GM13976 (cell line): ENCODE measurements at places on chromosomes 1 and 21.

GRCh38 chr1:21233490-21233889 lies 56.8 kb downstream of the ECE1 start:
- no peak for DNase-seq

- DNase-seq, result no peak
Observed at GRCh38 chr1:246335151-246335550, 171.9 kb downstream of the SMYD3 start.

DNA sequence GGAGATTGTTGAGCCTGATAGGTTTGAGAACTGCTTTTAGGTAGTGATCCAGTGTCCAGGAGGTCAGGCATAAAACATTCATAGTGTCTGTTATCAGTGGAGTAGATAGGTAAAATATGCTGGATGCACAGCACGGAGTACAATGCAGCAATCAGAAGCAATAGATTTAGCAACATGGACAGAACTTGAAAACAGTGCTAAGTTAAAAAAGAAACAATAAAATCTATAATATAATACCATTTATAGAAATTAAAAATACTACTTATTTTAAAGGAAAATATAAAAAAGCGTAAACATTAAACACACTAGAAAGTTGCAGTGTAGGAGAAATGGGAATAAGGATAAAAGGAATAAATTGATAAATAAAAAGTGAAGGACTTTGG lies 3.4 kb upstream of the TAF13 start:
- no peak for DNase-seq

GRCh38 chr1:218529646-218530300 lies 184.6 kb downstream of the TGFB2 start:
- DNase-seq, result no peak

- DNase-seq, result no peak
Observed at GRCh38 chr1:85585799-85586198, 5.2 kb downstream of the CCN1 start.

GRCh38 chr1:47996060-47996405 lies 1.2 kb downstream of the TRABD2B start:
- no peak for DNase-seq

DNA sequence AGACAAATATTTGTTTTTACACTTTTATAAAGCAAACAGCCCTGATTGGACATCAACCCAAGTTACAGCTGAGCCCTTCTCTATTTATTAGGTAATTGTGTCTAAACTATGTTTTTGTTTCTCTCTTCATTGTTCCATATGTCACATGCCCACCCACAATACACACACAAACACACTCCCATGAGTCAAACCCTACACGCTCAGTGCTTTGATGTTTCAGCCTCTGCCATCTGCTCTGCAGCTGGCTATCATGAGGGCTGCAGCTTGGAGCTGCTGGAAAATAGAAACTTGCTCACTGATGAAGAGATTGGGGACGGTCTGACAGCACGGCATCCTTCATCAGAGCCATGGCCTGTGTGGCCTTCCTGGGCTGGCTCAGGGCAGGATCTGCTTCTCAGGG lies 41.7 kb downstream of the PSMG1 start:
- no peak for DNase-seq
